ENCODE measurements at places on chromosomes 6 and 20.
A peak's percentile ranks its signal among the peaks of the same experiment; 100 is the strongest.

DNA sequence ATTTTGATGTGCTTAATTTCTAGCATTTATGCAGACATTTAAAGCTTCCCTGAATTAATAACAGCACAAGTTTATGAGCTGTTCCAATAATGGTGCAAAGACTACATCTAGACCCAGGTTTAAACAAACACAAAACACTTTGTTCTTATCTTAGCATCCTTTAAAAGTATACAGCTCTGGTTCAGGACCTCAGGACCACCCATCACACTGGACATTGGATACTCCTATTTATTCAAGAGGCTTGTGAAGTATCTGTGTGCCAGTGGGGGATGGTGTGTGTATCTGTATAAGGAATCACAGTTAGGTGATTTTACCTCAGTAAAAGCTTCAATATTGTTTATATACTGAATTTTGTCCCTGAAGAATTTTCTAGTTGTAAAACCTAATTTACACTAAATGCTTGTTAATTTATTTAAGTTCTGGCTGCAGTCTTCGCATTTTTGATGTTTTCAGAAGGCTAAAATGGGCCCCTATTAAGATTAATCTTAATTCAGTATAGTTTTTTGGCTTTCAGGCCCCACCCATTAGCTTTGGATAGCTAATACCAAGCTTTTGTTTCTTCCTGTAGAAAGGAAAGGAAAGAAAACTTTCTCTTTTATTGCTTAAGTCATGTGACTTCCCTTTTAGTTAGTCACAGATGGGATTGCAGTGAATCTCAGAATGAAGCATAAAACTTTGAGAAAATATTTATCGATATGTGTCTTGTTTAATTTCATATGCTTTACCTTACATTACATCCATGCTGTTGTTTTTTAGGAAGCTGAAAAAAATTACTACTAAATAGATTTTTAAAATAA lies 13.1 kb downstream of the LIN28B start:
- DNase-seq = no peak

GRCh38 chr6:7373739-7374138 lies 15.8 kb downstream of the CAGE1 start:
- DNase-seq = no peak

DNA sequence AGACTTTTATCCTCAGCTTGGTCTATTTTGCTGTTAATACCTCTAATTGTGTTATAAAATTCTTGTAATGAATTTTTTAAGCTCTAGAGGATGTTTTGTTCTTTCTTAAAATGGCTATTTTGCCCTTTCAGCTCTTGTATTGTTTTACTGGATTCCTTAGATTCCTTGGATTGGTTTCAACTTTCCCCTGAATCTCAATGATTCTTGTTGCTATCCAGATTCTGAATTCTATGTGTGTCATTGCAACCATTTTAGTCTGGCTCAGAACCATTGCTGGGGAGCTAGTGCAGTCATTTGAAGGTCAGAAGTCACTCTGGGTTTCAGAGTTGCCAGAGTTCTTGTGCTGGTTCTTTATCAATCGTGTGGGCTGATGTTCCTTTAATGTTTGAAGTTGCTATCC lies 37.1 kb downstream of the OTOR start:
- DNase-seq = no peak

DNA sequence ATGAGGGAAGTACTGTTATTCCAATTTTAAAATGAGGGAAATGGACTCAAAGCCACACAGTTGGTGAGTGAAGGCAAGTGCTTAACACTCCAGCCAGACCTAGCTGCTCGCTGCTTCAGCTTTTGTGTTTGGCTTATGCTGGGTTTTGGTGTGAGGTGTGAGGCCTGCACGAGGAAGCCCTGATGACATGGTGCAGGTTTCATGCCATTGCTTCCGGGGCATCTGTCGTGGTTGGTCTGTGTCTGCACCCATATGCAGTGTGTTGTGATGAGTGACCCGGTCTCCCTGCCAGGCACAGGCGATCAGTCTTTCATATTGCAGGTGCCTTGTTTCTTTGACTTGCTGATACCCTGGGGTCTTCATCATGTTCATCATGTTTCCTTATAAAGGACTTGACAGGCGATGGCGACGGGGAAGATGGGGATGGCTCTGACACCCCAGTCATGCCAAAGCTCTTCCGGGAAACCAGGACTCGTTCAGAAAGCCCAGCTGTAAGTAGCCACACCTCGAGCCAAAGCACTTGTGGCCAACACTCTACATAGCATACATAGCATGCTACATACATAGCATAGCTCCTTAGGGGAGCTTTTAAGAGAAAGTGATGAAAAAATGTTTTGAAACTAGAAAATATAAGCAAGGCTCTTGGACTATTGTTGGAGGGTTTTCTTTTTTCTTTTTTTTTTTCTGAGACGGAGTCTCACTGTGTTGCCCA lies 22.3 kb downstream of the DNMT3B start:
- no peak for DNase-seq

DNA sequence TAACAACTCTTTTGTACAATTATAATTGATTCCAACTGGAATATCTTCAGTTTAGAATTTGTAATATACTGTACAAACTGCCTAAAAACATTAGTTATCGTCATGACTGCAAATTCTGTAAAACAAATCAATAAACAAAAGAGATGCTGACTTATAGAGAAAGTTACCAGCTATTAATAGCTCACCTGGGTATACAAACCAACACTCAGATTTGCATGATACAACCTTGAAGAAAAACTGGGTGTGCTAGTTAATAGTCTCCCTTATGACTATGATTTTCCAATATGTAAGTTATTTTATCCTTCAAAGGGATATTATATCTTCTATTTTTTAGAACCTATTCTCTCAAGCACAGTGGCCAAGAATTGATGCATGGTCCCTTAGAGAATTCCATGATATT lies 698.5 kb downstream of the FRK start:
- DNase-seq = no peak

DNA sequence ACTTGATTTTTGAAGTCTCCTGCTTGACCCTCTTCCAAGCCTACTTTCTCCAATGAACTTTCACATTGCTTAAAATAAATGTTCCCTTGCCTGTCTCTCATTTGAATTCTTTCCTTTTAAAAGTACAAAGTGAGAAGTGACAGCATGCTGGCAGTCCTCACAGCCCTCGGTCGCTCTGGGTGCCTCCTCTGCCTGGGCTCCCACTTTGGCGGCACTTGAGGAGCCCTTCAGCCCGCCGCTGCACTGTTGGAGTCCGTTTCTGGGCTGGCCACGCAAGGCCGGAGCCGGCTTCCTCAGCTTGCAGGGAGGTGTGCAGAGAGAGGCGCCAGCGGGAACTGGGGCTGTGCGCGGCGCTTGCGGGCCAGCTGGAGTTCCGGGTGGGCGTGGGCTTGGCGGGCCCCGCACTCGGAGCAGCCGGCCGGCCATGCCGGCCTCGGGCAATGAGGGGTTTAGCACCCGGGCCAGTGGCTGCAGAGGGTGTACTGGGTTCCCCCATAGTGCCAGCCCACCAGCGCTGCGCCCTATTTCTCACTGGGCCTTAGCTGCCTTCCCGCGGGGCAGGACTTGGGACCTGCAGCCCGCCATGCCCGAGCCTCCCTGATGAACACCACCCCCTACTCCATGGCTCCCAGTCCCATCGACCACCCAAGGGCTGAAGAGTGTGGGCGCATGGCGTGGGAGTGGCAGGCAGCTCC lies 31.9 kb downstream of the SERPINB6 start:
- DNase-seq = no peak

DNA sequence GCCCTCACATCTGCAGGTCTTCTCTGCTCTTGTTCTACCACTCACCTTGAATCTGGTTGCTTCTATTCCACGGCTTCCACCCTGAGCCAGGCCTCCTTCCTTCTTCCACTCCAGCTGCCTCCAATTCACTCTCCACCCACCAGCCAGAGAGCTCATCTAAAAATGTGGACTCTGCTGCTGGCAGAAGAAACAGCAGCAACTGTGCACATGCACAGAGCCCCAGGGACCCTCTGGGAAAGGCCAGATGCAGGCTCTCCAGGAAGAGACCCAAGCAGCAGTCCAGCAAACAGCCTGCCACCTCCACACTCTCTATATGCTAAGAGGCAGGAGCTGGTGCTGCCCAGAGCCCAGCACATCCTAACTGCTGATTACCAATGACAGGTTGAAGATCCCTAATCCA lies 162.6 kb upstream of the TOP1 start:
- no peak for DNase-seq

GRCh38 chr6:88780714-88781389 lies 182.6 kb downstream of the RNGTT start:
- DNase-seq = peak; percentile 13
